Vagina (tissue), 2 donors: ENCODE measurements at places on chromosomes 3 and 15. TPM values are rescaled to one million over a fixed set of nuclear protein-coding genes. Genes with fewer than 3 reads are reported as not detected.

Gene BRK1
- 94.5 TPM for total RNA-seq

Gene CCDC54
- total RNA-seq = not detected

GRCh38 chr3:39644176-39644575 is 165.2 kb upstream of the MYRIP start:
- DNase-seq = no peak

DNA sequence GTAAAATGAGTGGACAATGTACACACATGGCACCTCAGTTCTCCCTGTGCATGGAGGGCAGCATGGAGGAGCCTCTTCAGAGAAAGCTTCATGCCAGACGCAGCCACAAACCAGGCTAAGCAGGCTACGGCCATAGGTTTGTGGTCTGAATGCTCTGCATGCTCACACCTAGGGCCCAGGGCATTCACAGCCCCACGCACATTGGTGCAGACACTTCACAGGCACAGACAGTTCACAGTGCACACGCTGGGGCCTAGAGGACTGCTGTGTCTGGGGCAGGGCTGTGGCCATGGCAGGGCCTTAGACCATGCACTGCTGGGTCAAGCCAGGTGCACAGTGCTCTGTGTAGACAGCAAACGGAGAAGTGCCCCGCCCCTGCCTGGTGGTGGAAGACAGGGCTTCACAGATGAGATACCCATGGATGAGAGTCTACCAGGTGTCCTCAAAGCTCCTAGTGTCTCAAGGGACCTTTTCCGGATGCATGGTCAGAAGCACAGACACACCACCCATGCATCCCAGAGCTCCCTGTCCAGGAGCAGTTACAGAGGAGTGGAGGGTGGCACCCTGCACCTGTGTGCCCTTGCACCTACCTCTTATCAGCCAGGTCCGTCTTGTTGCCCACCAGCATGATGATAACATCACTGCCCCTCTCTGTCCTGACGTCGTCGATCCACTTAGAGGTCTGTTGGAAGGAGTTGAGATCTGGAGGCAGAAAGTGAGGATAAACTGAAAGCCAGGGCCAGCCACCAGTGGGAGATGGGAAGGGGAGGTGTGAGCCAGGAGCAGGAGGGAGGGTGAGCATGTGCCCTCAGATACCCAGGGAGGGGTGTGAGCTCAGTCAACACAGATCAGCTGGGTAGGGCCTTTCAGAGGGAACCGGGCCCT is 33.5 kb downstream of the SRPRB start:
- DNase-seq = no peak

DNA sequence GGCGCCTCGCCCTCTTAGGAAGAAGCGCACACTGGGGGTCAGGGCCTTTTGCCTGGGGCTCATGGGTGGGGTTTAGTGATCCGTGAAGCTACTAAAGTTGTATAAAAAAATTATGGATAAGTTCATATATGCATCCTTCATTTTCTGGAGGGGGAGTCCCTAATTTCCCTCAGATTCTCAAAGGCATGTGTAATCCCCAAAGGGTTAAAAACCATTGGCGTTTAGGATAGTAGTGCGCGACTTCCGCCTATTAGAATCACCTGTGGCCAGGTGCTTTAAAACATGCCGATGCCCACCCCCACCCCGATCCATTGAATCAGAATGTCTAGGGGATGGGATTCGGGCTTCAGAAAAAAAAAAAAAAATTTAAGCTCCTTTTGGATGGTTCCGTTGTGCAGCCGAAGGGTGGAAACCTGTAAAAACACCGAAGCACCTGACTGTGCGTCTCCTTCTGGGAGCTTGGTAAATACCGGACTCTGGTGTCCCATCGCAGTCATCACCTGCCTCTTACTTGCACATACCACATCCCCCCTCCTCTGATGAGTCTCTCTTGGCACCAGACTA is 570 bp downstream of the APH1B start:
- DNase-seq = no peak

DNA sequence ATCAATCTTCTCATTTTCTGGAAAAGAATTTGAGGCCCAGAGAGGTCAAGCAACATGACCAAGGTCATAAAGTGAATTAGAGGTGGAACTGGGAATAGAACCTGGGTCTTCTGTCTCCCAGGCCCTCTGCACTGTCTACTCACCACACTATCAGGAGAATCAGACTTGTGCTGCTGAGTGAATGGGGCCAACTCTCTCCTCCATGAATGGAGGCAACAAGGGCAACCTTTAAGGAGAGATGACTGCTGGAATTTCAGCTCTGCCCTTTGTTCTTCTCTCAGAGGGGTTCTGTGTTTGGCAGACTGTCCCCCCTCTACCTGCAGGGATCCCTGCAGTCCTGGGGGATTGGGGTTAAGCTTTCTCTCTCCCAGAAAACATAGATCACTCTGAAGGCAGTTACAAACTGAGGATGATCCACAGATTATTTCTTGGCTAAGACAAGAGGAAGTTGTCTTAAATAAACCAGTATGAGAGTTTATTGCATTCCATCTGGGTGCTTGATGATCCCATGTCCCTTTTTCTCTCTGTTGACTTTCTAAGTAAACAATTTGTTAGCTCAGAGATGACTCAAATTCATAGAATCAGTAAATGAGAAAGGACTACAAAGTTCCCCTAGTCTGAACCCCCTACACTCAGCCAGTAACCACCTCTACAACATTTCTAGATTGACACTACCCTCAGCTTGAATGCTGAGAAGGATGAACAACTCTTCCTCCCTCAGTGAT is 99.0 kb upstream of the LIPC start:
- DNase-seq = no peak
